ENCODE measurements at places on chromosomes 6 and 20. TPM values are rescaled to one million over a fixed set of nuclear protein-coding genes. Genes with fewer than 3 reads are reported as not detected.

DNA sequence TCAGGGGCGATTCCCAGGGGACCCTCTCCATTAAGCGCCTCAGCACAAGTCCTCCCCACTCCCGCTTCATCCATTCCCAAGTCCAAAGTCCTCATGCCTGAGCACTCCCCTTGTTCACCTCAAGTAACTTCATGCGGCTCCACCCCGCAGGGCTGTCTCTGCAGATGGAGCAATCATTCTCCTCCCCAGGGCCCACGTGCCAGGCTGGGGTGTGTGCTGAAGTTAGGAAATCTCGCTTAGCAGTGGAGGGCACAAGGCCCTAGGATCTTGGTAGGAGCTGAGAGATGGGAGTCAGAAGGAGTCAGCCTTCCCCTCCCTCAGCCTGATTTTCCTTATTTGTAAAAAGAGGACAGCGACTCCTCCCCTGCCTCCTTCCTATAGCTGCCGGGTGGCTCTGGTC, 3.5 kb downstream of the TGM3 start:
- DNase-seq = no peak

GRCh38 chr6:130604841-130605399, 222.3 kb upstream of the SMLR1 start:
- no peak for DNase-seq

Gene FRK
- 0.07 TPM for total RNA-seq

- no peak for DNase-seq
These were observed 25.0 kb upstream of the NELFCD start for GRCh38 chr20:58956078-58956477.

GRCh38 chr6:103872233-103872632, 987.5 kb downstream of the HACE1 start:
- no peak for DNase-seq

- DNase-seq = no peak
These were observed 120.2 kb upstream of the LOC128125822 start for GRCh38 chr6:63452125-63452524.

DNA sequence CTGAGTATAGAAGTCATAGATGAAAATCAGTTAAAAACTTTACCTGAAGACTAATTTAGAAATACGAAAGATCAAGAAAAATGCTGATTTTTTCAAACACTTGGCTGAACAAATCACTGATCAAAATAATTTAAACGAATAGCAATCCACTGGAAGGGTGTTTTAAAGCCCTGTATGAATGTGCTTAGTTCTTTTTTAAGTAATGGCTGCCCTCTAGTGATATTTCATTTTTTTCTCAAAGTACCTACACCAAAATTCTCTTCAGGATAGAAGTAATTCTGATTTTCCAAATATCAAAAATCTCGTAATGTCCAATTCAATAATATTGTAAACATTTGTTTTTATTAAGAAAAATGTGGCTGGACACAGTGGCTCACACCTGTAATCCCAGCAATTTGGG, 32.5 kb downstream of the AKAP7 start:
- DNase-seq = no peak

Gene EYS
- not detected for total RNA-seq

- no peak for DNase-seq
These were observed 120.9 kb upstream of the SLC2A12 start for GRCh38 chr6:134173366-134173725.

- no peak for DNase-seq
These were observed 496.7 kb downstream of the UTRN start for GRCh38 chr6:144781836-144782235.

Gene AARS2
- 17.3 TPM for total RNA-seq

DNA sequence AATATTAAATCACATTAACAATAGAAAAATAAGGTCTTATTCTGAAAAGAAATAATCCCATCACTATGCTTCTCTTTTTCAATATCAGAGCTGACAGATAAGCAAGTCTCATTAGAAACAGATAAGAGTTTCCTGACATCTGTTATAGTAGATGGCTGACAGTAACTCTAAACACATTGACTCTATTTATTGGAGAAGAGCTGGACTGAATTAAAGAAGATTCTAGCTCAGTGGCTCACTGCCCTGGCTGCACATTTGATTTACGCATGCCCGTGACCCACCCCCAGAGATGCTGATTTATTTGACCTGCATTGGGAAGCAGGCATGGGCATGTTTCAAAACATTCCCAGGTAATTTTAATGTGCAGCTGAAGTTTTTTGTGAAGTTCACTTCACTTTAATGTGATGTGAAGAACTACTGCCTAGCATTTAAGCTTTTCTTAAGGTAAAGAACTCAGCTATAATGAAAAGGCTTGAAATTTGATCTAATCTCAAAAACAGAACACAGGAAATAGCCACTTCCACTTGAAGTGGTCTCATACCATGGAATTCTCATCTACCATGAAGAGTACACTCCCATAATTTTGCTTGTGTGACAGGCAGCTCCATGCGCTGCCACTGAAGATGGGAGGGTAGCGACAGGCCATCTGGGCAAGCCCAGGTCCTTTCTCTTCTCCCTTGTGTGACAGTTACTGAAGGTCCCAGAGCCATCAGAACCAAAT, 162.3 kb downstream of the TPBG start:
- DNase-seq = no peak

Gene MYO6
- total RNA-seq = 25.2 TPM

DNA sequence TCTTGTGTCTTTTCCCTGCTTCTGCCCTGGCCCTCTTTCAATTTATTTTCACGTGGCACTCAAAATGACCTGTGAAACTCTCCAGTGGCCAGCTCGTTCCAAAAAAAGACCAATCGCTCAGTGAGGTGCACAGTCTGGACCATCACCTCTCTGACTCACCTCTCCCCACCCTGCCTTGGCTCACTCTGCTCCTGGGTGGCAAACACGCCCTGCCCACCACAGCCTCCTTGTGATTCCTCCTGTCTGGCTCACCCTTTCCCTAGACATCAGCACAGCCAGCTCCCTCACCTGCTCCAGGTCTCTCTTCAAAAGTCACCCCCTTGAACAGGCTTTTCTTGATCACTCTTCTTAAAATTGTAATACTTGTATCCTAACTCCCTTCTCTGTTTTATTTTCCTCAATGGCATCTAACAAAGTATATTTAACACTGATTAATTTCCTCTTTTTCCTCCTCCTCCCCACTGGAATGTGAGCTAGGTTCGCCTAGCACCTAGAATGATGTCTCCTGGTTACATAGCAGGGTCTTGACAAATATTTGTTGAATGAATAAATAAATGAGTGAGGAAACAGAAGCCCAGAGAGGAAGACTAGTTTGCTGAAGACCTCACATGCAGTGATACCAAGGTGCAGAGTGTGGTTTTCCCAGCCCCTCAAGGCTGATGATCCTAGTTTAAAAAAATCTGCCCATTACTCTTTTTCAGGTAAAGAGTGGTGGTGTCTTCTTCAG, 109.0 kb downstream of the GJA10 start:
- DNase-seq = no peak

GRCh38 chr20:63531686-63532448, 5.3 kb downstream of the PTK6 start:
- DNase-seq = no peak

Gene SLC26A8
- total RNA-seq = under 0.01 TPM

DNA sequence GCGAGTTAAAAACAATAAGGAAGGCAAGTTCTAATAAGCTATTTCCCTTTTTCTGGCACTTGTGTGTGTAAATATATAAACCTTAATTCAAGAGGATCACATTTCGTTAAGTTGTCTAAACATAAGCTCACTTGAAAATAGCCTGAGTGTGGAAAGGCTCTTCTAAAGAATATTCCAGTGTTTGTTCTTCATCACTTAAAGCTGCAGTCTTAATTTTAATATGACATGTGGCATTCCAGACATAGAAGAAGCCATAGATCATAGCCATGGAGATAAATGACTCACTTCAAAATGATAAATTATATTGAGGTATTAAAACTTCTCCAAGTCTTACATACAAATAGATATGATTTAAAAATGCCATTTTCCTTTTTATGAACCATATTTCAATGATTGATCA, 42.1 kb downstream of the IYD start:
- DNase-seq = no peak

- DNase-seq = no peak
These were observed 43.7 kb upstream of the RAB23 start for GRCh38 chr6:57265755-57266221.

Gene FKBP5
- 67.2 TPM for total RNA-seq

- DNase-seq = no peak
These were observed 187.3 kb upstream of the HEY2 start for GRCh38 chr6:125562156-125562555.

Gene MMP24
- 0.78 TPM for total RNA-seq

GRCh38 chr6:56862415-56863175, 92.3 kb upstream of the BEND6 start:
- no peak for DNase-seq

- peak; percentile 19 for DNase-seq
These were observed 31.0 kb upstream of the EZR start for GRCh38 chr6:158849899-158850806.

GRCh38 chr6:32244946-32245398, 21.1 kb upstream of the NOTCH4 start:
- peak; percentile 30 for DNase-seq

DNA sequence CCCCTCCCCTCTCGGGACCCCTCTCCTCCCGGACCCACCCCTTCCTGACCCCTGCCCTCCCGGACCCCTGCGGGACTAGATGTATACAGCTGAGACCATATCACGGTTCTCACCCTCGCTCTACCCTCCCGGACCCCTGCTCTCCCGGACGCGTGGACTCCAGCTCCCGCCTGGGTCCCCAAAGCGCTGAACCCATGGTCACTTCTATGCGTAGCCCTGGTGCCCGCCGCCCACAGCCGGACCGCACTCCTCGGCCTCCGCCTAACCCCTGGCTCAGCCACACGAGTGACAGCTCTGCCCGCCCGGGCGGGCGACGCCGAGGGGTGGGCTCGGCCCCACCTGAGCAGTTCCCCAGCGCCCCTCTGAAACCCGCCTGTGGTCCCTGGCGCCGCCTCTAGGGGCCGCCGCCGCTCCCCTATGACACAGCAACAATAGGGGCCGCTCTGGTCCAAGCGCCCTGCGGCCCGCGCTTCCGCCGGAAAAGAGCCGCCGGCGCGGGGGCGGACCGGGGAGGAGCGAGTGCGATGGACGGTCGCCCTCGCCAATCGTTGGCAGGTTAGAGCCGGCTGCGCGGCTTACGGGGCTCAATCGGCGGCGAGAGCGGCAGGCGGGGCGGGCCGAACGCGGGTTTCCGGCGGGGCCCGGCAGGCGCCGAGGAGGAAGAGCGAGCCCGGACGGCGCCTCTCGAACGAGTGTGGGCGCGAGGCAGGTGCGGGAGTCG, at the start of gene ADRM1:
Gene ADRM1 (plus strand): TSS at position 657 of the 721 bp plus-strand sequence. CDS start 572 bp downstream, outside the sequence.
- peak; percentile 89 for DNase-seq

DNA sequence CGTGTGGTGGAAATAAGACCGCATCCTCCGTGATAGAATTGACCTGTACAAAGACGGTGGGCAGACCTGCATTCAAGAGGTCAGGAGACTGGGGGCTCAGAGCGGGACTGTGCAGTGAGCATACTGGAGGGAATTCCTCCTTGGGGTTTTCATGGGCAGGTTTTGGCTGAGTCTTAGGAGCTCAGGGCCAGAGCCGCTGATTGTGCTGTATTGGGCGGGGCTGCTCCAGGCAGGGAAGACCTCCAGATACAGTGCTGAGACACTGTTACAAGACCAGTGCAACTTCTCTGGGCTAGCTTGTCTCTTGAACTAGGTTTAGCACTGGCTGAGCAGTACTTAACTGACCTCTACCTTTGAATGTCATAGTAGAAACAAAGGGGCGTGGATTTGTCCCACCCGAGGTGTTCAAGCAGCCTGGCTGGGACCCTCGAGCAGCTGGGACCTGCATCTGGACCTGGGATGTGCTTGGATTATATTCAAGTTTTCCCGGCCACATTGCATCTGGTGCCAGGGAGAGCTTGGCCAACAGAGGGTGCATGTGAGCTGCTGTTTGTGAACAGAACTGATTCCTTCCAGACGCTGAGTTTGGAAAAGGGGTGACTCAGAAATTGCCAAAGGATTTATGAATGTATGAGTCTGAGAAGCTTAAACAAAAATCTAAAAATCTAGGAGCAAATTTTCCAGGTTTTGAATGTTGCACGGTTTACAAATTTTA, 33.4 kb upstream of the SLC22A1 start:
- DNase-seq = peak; percentile 10

DNA sequence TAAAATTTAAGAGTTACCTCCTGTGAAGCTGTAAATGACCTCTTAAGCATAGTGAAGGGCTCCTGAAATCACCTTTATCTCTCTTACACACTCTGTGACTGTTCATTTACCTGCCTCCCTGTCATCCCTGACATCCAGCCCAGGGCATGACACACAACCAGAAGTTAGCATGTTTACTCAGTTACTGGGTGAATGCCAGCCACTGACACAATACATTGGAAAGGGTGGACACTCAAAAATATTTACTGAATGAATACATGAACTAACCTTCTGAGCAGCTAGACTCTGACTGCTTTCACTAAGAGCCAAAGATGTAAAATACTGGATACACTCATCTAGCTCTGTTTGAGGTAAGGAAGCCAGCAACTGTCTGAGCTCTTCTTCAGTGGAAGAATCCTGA, 25.3 kb downstream of the SERAC1 start:
- DNase-seq = no peak

DNA sequence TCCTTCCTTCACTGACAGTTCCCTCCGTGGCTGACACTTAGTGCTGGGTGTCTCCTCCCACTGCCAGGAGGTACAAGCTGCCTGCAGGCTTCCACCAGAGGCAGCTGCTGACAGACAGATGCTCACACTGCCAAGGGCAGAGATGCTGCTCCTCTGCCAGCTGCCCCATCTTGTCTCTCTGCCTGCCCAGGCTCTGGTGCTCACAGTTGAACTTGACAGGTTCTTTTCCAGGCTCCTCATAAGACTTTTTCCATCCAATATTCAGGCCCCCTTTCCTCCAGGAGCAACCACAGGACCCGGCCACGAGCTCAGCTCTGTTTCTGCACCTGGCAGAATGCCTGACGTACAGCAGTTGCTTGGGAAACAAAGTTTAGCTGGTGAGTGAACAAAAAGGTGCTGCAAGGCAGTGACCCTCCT, 79.8 kb downstream of the PSMB1 start:
- DNase-seq = no peak

DNA sequence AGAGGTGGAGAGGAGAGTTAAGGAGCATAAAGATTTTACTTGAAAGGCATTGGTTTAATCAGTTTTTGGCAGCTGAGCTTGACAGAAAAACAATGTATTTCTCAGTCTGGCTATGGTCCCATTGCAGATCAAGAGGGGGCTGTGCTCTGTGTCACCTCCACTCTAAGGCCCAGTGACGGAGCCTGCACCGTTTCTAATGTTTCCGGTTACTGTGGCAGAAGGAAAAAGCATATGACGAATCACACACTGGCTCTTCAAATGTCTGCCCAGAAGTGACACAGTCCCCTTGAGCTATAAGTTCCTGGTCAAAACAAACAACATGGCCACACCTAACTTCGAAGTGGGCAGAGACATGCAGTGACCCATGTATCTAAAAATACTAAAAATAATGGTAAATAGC, 372.0 kb downstream of the PLCB1 start:
- DNase-seq = no peak

DNA sequence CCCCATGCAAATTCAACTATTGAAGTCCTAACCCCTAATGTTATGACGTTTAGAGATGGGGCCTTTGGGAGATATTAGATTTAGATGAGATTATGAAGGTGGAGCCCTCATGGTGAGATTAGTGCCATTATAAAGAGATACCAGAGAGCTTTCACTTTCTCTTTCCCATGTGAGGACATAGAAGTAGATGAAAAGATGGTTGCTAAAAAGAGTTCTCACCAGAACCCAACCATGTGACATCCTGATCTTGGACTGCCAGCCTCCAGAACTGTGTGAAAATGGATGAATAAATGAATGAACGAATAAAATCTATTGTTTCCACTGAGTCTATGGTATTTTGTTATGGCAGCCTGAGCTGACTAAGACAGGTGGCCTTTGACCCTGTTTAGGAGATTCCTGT, 50.6 kb upstream of the FBXO30 start:
- DNase-seq = no peak

GRCh38 chr6:156046841-156047449, 591.3 kb upstream of the NOX3 start:
- no peak for DNase-seq
